ENCODE measurements at places on chromosomes 6 and 20.
A peak's percentile ranks its signal among the peaks of the same experiment; 100 is the strongest.

GRCh38 chr6:114833211-114833610, 490.4 kb upstream of the HS3ST5 start:
- H3K4me1 ChIP-seq, result no peaks in the 10 kb centered on the region
- no peaks in the 10 kb centered on the region for H3K36me3 ChIP-seq
- no peak for DNase-seq
- H3K4me3 ChIP-seq, result no peak overlapping the region

- no peaks in the 10 kb centered on the region for H3K27me3 ChIP-seq
- 0 out of 2 replicates have a peak, but pooled peaks cover 5% of the 10 kb centered on the region for H3K4me1 ChIP-seq
- peak; percentile 69 for DNase-seq
Measured at GRCh38 chr20:64057628-64058498, 5.1 kb upstream of the TCEA2 start.

GRCh38 chr6:133804265-133804664, 84.6 kb upstream of the TCF21 start:
- H3K27me3 ChIP-seq, result no peaks in the 10 kb centered on the region
- no peaks in the 10 kb centered on the region for H3K36me3 ChIP-seq
- H3K4me1 ChIP-seq, result peaks cover 20% of the 10 kb centered on the region
- DNase-seq, result peak; percentile 48
- H3K4me3 ChIP-seq, result no peak overlapping the region

GRCh38 chr20:20217621-20218020, 150.3 kb upstream of the INSM1 start:
- H3K36me3 ChIP-seq, result no peaks in the 10 kb centered on the region
- H3K27ac ChIP-seq, result no peak overlapping the region
- no peaks in the 10 kb centered on the region for H3K4me1 ChIP-seq
- no peak overlapping the region for H3K4me3 ChIP-seq
- H3K27me3 ChIP-seq, result 0 out of 2 replicates have a peak, but pooled peaks cover 3% of the 10 kb centered on the region
- DNase-seq, result no peak

- H3K4me1 ChIP-seq, result peaks cover 4% of the 10 kb centered on the region
- H3K27ac ChIP-seq, result no peak overlapping the region
- no peak overlapping the region for H3K4me3 ChIP-seq
- no peaks in the 10 kb centered on the region for H3K27me3 ChIP-seq
- no peaks in the 10 kb centered on the region for H3K36me3 ChIP-seq
Measured at GRCh38 chr6:127737009-127737486, 160.1 kb downstream of the C6orf58 start.

GRCh38 chr6:161361529-161361928, 87.7 kb upstream of the AGPAT4 start:
- DNase-seq, result no peak
- no peaks in the 10 kb centered on the region for H3K4me1 ChIP-seq
- H3K36me3 ChIP-seq, result no peaks in the 10 kb centered on the region
- H3K27me3 ChIP-seq, result no peaks in the 10 kb centered on the region
- H3K4me3 ChIP-seq, result no peak overlapping the region

- H3K4me3 ChIP-seq, result no peak overlapping the region
- peaks cover 33% of the 10 kb centered on the region for H3K4me1 ChIP-seq
- H3K36me3 ChIP-seq, result no peaks in the 10 kb centered on the region
Measured at GRCh38 chr6:3768502-3768901, 17.0 kb upstream of the PXDC1 start.

GRCh38 chr6:89500611-89501010, 67.7 kb downstream of the ANKRD6 start:
- H3K27ac ChIP-seq, result no peak overlapping the region
- no peak for DNase-seq
- no peaks in the 10 kb centered on the region for H3K36me3 ChIP-seq
- H3K27me3 ChIP-seq, result no peaks in the 10 kb centered on the region

- no peak for DNase-seq
- H3K36me3 ChIP-seq, result no peaks in the 10 kb centered on the region
- H3K4me1 ChIP-seq, result peaks cover 24% of the 10 kb centered on the region
- H3K4me3 ChIP-seq, result no peak overlapping the region
- no peaks in the 10 kb centered on the region for H3K27me3 ChIP-seq
- H3K27ac ChIP-seq, result no peak overlapping the region
Measured at GRCh38 chr6:77448546-77448945, 14.7 kb downstream of the HTR1B start.

- DNase-seq, result no peak
- no peaks in the 10 kb centered on the region for H3K36me3 ChIP-seq
- no peak overlapping the region for H3K27ac ChIP-seq
- H3K27me3 ChIP-seq, result no peaks in the 10 kb centered on the region
Measured at GRCh38 chr6:105909106-105909505, 177.0 kb upstream of the PRDM1 start.

GRCh38 chr6:96502915-96503314, 18.7 kb upstream of the UFL1 start:
- no peak overlapping the region for H3K27ac ChIP-seq
- H3K36me3 ChIP-seq, result no peaks in the 10 kb centered on the region
- no peaks in the 10 kb centered on the region for H3K27me3 ChIP-seq
- DNase-seq, result no peak
- no peaks in the 10 kb centered on the region for H3K4me1 ChIP-seq
- H3K4me3 ChIP-seq, result no peak overlapping the region

DNA sequence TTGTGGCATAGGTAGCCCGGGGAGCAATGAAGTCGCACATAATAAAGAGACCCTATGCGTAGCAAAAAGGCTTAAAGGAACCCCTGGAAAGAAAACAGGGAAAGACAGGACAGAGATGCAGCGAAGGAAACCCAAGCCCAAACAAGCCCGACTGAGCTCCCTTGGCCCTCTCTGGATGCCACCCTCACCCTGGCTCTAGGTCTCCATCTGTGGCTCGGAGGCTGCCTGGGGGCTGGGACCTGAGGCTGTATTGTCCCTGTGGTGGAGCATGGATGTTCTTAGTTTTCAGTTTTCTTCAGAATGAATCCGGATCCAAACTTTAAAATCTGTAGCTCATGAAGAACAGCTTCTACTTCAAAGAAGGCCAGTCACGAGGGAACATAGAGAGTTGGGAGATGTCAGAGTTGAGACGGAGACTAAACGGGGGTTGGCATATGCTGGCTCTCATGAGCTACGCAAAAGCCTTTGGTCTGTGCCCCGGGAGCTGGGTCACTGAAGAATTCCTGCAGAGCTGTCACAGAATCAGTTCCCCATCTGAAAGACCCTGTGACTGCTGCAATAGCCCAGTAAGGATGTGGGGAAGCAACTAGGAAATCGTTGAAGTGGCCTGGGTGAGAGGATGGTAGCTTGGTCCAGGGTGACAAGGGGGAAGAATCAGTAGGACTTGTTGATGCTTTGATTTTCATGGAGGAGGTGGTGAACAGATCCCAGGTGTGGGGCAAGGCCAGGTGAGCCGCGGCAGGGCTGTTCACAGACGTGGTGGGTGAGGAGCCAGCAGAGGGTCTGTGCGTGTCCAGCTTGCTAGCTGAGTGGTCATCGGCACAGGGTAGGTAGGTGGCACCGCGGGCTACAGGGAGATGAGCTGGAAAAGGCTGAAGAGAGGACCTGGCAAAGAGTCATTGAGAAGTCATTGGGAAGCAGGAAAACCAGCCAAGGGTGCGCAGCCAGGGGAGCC, 35.2 kb downstream of the SYNDIG1 start:
- no peak overlapping the region for H3K27ac ChIP-seq
- H3K27me3 ChIP-seq, result no peaks in the 10 kb centered on the region
- no peaks in the 10 kb centered on the region for H3K36me3 ChIP-seq
- no peak overlapping the region for H3K4me3 ChIP-seq
- peaks cover 17% of the 10 kb centered on the region for H3K4me1 ChIP-seq
- DNase-seq, result no peak

- H3K27me3 ChIP-seq, result no peaks in the 10 kb centered on the region
- H3K27ac ChIP-seq, result no peak overlapping the region
- peak; percentile 29 for DNase-seq
- H3K4me3 ChIP-seq, result no peak overlapping the region
- peaks cover 15% of the 10 kb centered on the region for H3K4me1 ChIP-seq
Measured at GRCh38 chr6:11682561-11682975, 96.0 kb downstream of the ADTRP start.

- H3K4me1 ChIP-seq, result peaks cover 10% of the 10 kb centered on the region
- H3K36me3 ChIP-seq, result no peaks in the 10 kb centered on the region
- H3K27me3 ChIP-seq, result no peaks in the 10 kb centered on the region
Measured at GRCh38 chr6:3431994-3432393, 24.9 kb downstream of the SLC22A23 start.

DNA sequence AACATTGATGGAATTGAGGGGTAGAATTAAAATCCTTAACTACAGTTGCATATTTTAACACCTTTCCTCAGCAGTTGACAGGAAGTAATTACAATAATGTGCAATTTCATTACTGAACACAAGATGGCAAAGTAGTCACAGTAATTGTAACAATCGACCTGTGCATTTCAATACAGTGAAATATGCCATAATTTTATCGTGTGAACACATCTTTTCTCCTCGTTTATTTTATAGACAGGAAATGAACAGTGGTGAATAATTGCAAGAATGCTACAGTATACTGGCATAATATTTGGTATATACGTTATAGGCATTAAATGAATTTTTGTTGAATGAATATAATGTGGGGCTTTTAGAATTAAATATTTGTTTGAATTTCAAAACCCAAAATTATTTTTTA, 25.0 kb downstream of the CYB5R4 start:
- H3K27me3 ChIP-seq, result no peaks in the 10 kb centered on the region
- H3K4me3 ChIP-seq, result 0 out of 2 replicates have a peak overlapping the region, but pooled peaks have one; percentile 1
- no peak overlapping the region for H3K27ac ChIP-seq
- H3K4me1 ChIP-seq, result 0 out of 2 replicates have a peak, but pooled peaks cover 3% of the 10 kb centered on the region
- H3K36me3 ChIP-seq, result no peaks in the 10 kb centered on the region

DNA sequence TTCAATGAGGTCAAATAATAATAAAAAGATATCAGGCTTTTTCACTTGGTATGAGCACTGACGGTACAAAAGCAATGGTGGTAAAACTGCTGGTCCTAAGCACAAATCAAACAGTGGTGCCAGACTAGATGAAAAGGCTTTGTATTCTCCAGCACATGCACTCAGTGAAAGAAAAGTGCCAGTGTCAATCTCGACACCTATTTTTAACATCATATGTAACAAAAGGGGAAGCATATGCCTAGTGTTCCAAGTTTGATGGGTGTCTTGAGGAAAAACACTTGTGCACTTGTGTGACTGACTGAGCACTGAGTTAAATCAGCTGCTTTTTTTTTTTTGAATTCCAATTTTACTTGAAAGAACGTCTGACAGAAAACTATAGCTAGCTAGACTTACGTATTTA, 27.3 kb downstream of the MED23 start:
- H3K27ac ChIP-seq, result no peak overlapping the region
- no peak for DNase-seq
- H3K4me1 ChIP-seq, result peaks cover 10% of the 10 kb centered on the region
- H3K27me3 ChIP-seq, result no peaks in the 10 kb centered on the region

DNA sequence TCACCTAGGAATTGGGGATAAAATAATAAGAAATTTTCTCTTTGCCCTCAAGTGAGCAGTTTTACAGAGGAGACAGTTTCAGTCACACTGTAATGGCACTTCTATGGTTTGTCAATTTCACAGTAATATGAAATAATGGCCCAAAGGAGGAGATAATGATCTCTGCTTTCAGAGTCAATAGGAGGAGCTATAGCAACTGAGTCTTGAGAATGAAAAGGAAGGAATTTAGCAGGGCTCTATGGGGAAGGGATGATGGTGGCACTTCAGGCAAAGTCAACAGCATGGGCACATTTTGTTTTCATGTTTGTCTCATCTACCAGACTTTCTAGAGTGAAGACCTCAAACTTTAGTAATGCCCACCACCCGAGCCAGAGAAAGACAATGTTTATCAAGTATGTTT, 138.3 kb upstream of the HMGN3 start:
- no peak overlapping the region for H3K27ac ChIP-seq
- DNase-seq, result no peak
- no peaks in the 10 kb centered on the region for H3K27me3 ChIP-seq
- no peak overlapping the region for H3K4me3 ChIP-seq

GRCh38 chr6:53985366-53985765, 125.9 kb upstream of the MLIP start:
- peaks cover 49% of the 10 kb centered on the region for H3K4me1 ChIP-seq
- H3K27ac ChIP-seq, result no peak overlapping the region
- no peak overlapping the region for H3K4me3 ChIP-seq
- H3K27me3 ChIP-seq, result no peaks in the 10 kb centered on the region
- peak; percentile 21 for DNase-seq
- no peaks in the 10 kb centered on the region for H3K36me3 ChIP-seq

GRCh38 chr6:148200781-148201180, 141.9 kb upstream of the SASH1 start:
- no peaks in the 10 kb centered on the region for H3K36me3 ChIP-seq
- DNase-seq, result no peak
- H3K4me3 ChIP-seq, result no peak overlapping the region
- no peaks in the 10 kb centered on the region for H3K4me1 ChIP-seq
- H3K27ac ChIP-seq, result no peak overlapping the region
- H3K27me3 ChIP-seq, result no peaks in the 10 kb centered on the region

DNA sequence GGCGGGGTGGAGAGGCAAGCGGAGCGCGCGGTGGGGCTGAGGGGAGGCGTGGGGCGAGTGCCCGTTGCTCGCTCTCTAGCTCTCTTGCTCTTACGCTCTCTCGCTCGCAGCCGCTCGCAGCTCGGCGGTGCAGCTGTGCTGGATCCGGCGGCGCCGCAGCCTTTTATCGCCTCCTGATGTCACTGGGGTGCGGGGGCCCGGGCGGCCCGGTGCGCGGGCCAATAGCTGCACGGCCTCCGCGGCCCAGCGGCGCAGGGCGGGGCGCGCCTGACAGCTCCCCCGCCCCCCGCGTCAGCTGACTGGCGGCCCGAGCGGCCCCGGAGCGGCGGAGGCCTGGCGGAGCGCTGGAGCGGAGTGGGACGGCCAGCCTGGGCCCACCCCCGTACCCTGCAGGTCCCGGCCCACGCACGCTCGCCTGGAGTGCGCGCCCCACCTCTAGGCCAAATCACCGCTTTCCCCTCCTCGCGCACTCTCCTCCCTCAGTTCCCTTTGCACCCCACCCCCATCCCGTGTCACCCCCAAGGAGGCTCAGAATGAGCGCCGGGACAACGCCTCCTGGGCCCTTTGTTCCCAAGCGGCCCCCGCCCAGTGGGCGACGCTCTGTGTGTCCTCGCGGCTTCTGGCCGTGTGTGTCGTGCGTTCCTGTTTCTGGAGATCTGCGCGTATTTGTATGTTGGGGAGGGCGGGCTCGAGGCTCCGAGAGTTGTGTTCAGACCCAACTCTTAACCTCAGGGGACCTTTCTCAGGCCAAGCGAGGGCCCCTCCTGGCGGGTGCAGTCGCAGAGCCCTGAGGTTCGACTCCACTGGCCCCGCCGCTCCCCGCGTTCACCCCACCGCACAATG, at the start of gene MAFB:
TSS of gene MAFB (minus strand) at position 137 of the 843 bp plus-strand sequence. CDS start 386 bp downstream, outside the sequence.
- H3K36me3 ChIP-seq, result no peaks in the 10 kb centered on the region
- H3K4me1 ChIP-seq, result no peaks in the 10 kb centered on the region
- peak within 1 kb of the TSS; percentile 80 for H3K4me3 ChIP-seq

- DNase-seq, result peak; percentile 93
- H3K4me1 ChIP-seq, result peaks cover 47% of the 10 kb centered on the region
- H3K27ac ChIP-seq, result peak overlapping the region; percentile 73
- H3K27me3 ChIP-seq, result no peaks in the 10 kb centered on the region
Measured at GRCh38 chr6:36577301-36577700, 16.9 kb upstream of the SRSF3 start.

DNA sequence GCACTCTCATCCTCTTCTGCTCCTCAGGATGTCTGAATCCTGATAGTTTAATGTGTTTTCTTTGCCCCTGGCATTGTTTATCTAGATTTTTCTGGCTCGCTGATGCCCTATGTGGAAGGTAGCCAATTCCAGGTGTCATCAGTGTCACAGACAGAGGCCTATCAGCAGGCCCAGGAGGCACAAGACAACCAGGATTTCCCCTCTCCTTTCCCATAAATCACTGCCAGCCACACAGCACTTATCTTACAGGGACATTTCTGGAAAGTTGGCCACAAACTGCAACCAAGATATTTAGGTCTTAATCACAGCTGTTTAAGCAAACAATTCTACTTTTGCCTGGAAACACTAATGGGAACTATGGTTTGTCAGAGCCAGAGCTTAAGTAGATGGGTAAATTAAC, 28.1 kb downstream of the ADGRF5 start:
- no peak overlapping the region for H3K4me3 ChIP-seq
- no peaks in the 10 kb centered on the region for H3K4me1 ChIP-seq
- no peak overlapping the region for H3K27ac ChIP-seq
- no peaks in the 10 kb centered on the region for H3K36me3 ChIP-seq
